ENCODE measurements at places on chromosomes 7 and 10. TPM values are rescaled to one million over a fixed set of nuclear protein-coding genes. Genes with fewer than 3 reads are reported as not detected.

GRCh38 chr10:30178356-30178964, 119.1 kb upstream of the JCAD start:
- no peak for DNase-seq

- DNase-seq: no peak
These were observed 109.4 kb downstream of the PRKAG2 start for GRCh38 chr7:151767557-151767956.

IDI2 gene
- not detected for polyA plus RNA-seq

VSTM4 gene
- polyA plus RNA-seq: 15.9 TPM

SPDYE2 gene
- 1.9 TPM for polyA plus RNA-seq

- no peak for DNase-seq
These were observed 106.6 kb downstream of the POU6F2 start for GRCh38 chr7:39084349-39084748.
